ENCODE measurements at places on chromosomes 4 and X.

- no peak for DNase-seq
Observed at GRCh38 chrX:153366119-153366518, 32.2 kb downstream of the ZNF275 start.

DNA sequence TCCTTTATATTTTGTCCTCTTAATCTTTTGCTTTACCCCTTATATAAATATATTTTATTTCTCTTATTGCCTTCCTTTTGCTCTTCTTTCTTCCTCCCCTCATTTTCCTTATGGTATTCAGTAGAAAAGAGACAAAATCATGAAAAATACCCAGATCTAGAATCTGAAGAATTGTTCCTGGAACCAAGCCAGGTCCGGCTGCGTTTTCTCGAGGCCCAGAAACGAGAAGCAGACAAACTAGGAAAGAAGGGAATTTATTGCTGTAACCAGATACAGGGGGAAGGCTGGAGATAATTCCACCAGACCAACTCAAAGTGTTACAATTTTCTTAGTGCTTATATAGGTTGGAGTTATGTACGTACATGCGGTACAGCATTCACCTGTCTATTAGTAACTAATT, 328.7 kb downstream of the GABRG1 start:
- DNase-seq, result no peak

DNA sequence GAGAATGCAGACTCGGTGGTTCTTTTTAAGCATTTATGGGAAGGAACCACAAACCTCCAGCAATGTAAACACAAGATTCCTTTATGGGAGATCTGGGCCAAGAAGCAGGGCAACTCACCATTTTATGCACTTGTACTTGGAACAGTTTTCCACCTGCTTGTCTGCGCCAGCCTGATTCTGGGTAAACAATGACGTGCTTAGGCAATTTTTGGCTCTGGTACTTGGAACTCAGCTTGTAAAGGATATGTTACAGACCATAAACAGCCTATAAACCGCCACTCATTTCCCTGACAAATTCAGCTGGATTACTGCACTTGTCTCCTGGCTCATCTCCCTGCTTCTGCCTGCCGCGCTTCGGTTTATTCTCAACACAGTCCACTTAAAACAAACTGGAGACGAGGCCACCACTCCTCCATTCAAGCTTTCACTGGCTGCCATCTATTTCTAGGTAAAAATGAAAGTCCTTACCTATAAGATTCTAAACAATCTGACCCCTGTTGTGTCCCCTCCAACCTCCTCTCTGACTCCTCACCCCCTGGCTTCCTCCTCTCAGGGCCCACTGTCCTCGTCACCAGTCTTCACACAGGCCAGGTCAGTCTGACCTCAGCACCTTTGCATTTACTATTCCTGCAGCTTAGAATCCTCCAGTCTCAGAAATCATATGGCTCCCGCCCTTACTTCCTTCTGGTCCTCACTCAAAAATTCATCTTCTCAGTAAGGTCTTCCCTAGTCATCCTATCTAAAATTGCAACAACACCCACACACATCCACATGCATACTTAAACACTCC, 205.9 kb upstream of the GALNT7 start:
- DNase-seq, result peak; percentile 100

DNA sequence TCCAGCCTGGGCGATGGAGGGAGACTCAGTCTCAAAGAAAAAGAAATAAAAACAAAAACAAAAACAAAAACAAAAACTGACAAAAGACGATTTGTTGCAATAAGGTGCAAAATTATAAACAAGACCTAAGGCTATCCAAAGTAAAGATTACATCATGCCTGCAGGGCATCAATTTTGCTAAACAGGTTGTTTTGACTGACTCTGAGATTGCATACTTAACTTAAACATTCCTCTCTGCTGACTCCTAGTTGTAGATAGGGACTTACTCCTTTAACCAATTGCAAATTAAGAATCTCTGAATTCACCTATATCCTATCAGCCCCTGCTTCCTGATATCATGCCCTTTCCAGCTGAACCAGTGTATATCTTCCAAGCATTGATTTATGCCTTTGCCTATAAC, 2687.3 kb downstream of the PCDH7 start:
- DNase-seq, result no peak

GRCh38 chr4:11805842-11806241, 377.1 kb upstream of the HS3ST1 start:
- peak; percentile 37 for DNase-seq

DNA sequence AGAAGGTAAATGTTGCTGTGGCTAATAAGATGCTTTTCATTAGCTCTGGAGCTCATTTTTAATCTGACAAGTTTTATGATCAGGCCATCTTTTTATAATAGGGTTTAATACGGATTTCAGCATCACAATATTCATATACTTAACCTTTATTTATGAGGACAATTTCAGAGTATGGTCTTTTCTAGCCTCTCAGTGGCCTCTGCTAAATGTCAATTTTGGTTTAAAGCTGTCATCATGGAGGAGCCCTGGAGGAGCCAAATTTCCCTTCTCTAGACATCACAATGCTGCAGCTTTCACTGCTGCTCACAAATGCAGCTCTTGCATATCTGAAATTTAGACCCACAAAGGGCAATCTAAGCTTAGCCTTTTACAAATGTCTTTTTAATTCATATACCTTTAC, 510.4 kb downstream of the PCDH7 start:
- no peak for DNase-seq

DNA sequence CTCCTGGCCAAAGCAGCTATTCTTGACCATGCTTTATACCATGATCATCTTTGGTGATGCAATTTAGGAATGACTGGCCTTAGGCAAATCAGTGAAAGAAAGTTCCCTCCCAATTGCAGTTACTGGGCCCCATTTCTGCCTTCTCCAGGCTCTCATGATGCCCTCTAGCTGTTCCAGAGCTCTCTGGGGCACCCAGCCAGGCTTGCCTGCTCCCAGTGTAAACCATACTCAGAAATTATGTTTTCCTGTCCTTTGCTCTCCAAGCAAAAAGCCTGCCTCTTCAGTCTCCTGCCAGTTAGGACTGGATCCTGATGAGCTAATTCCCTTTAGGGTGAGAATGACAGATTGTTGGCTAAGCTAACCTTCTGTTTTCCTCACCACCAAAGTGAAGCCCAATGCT, 85.3 kb upstream of the RBPJ start:
- DNase-seq, result no peak

- DNase-seq, result no peak
Observed at GRCh38 chrX:97074400-97074799, 190.7 kb downstream of the RPA4 start.

- DNase-seq, result no peak
Observed at GRCh38 chrX:109372291-109372690, 109.6 kb downstream of the GUCY2F start.

- no peak for DNase-seq
Observed at GRCh38 chr4:120144041-120144440, 77.4 kb upstream of the MAD2L1 start.

GRCh38 chr4:44765116-44765515, 38.8 kb upstream of the GNPDA2 start:
- DNase-seq, result no peak

- DNase-seq, result no peak
Observed at GRCh38 chrX:124641737-124642491, 295.6 kb downstream of the SH2D1A start.

- DNase-seq, result no peak
Observed at GRCh38 chrX:1754077-1754476, 139.2 kb downstream of the ASMT start.

GRCh38 chrX:88425739-88426138, 321.3 kb upstream of the CPXCR1 start:
- no peak for DNase-seq

DNA sequence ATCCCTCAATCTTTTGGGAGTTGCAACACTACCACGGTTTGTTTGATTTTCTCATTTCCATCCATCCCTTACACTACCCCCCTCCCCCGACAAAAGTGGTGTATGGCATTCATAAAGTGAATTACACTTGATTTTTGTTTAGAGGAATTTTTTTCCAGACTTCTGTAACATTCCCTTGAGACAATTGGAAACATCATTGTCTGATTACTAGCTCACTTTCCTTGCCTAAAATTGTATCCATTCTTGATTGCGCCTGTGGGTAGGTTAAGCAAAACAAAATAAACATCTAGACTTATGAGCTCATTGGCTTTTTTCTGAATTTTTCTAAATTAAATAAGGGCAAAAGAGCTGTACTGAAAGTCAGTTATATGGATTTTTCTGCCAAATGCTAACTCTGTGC, 3.5 kb downstream of the GPC3 start:
- DNase-seq, result no peak

DNA sequence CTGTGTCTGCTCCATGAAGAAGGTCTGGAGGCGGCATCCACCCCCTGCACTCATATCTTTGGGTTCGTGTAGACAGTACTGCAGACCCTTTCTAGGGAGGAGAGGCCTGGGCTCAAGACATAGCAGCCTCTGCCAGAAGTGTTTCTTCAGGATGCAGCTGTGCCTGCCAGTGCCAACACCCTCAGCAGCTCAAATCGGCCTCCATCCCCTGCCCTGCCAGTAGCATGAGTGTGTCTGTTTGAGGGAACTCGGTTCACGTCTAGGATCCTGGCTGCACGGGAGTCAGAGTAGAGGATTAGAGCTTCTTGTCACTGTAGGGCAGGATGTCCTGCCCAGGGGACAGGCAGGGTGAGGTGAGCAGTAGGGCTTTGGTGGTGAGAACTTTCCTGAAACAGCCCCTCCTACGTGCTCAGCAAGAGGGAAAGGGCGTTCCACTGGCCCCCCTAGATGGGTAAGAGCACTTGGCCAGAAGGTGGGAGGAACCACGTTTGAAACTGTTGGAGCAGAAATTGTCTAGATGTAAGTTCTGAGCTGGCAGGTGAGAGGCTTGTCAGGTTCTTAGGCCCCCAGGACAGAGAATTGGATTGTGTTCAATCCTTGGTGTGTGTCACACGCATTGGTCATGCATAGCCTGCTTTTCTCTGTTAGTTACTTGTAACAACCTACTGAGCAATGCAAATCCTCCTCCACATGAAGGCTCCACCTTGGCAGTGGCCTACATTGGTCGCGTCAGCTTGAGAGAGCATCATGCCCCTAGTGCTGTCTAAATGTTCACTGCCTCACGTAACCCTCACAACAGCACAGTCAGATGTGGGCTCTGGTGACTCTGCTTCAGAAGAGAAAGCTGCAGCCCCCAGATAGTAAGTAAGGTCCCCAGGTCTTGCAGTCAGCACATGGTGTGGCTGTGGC, 25.8 kb upstream of the FAM193A start:
- no peak for DNase-seq

DNA sequence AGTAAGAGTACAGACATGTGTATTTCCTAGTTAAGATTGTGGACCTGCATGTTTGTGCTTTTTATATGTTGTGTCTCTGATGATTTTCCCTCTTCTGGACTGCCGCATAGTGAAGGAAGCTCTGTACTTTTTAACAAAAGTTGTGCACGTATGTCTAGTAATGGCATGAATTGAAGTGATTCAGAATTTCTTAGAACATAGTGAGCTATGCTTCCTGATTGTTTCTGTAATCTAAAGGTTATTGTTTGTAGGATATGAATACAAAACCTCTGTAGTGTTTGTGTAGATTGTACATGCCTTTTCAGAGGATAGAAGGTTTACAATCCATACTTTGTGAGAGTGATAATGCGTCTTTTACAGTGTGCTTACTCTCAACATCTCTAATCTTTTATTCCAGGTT, 37.0 kb upstream of the NUDT6 start:
- DNase-seq, result no peak

DNA sequence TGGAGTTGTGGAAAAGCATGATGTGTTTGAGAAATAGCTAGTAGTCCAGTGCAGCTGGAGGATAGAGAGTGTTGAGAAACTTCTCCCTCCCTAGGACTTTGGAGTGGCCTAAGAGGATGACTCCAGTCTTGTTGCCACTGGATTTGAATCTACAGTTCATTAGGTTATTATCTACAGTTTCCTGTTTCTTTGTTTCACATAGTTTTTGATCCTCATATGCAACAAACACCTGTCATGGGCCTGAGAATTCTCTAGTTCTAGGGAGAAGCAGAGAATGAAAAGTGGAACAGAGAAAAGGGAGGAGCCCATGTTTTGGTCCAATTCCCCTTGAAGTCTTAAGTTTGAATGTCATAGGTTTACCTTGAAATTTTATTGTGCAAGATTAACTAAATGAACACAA, 73.6 kb upstream of the TBC1D9 start:
- no peak for DNase-seq

- no peak for DNase-seq
Observed at GRCh38 chr4:137194670-137195069, 337.6 kb downstream of the PCDH18 start.

GRCh38 chr4:137116144-137116543, 416.1 kb downstream of the PCDH18 start:
- no peak for DNase-seq
